ENCODE measurements at places on chromosomes 3 and 15.

GRCh38 chr15:89332446-89332845 lies 2.2 kb downstream of the POLG start:
- DNase-seq: peak; percentile 8

- no peak for DNase-seq
Measured at GRCh38 chr3:81752604-81753003, 8.8 kb downstream of the GBE1 start.

- DNase-seq: no peak
Measured at GRCh38 chr15:69045802-69046201, 31.3 kb downstream of the NOX5 start.

- DNase-seq: no peak
Measured at GRCh38 chr3:116886202-116886893, 176.8 kb downstream of the TUSC7 start.

DNA sequence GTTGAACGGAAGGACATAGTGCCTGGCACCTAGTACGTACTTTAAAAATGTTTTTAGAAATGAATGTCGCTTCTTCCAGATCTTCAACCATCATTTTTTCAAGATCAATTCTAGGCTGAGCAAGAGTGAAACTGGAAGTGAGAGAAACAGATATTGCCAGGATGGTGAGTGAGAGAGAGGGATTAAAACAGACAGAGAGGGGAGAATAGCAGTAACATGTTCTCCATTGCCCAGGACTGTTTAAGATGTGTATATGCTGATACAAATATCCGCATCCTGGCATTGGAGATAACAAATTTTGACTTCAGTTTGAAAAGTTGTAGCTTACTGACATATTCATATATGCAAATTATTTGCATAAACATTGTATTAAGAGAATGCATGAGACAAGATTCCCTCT lies 1156.1 kb downstream of the TBL1XR1 start:
- no peak for DNase-seq

Data from inflammatory macrophage treated with lipopolysaccharide for 4 hours (primary cell).